ENCODE measurements at places on chromosomes 16 and 17.
A peak's percentile ranks its signal among the peaks of the same experiment; 100 is the strongest.

DNA sequence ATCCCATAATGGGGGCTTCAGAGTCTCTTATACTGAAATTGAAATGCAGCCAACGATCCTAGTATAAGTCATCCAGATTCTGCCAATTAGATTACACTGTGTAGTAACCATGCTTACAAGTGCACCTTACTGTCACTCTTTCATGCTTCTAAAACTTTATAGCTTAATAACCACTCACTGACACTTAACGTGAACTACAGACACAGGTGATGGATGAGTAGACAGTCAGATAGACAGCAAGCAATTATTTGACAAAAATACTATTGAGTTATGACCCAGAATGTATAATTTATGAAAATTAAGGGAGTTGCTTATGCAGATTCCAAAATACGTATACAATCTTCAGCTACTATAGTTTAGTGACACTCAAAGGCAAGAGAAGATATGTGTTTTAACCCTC is 6.3 kb downstream of the CDH8 start:
- DNase-seq, result no peak

DNA sequence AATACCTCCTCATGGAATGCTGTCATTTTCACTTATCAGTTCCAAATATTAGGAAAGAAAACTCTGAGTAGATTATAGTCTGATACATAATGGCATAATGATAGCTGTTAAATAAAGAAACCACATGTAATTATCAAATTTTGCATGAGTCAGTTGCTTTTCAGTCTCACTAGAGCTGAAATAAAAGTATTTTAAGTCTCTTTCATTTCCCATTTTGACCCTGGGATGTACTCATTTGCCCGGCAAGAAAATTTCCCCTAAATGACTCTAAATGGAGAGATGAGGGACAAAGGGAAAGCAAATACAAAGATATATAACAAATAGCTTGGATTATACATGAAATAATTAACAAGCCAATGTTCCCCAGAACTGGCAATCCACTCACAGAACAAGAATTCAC is 47.9 kb upstream of the CPHXL start:
- DNase-seq, result no peak

DNA sequence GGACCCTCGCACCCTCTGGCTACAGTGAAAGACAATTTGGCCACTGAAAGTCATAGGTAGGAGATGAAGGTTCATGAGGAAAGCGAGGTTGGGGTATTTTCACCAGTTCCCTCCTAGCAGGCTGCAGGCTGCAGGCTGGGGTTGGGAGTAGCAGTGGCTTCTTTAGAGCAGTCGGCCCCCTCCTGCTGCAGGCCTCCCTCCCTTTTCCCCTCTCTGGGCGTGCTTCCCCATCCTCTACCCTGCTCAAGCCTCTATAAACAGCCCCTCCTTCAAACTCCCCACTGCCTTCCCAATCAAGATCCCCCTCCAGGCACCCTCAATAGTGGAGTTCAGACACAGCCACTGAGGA is 41.8 kb downstream of the GAS7 start:
- DNase-seq, result no peak

DNA sequence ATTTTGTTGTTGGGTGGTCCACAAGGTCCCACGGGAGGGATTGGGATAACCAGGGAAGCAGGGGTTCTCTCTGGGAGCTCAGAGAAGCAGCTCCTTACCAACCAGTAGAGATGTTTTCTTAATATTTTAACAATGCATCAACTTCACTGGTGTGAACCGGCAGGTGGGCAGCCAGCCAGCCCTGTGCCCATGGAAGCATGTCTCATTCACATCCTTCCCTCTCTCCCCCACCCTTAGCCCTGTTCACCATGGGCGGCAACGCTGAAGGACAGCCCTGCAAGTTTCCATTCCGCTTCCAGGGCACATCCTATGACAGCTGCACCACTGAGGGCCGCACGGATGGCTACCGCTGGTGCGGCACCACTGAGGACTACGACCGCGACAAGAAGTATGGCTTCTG is 9.3 kb downstream of the MMP2 start:
- DNase-seq, result no peak

DNA sequence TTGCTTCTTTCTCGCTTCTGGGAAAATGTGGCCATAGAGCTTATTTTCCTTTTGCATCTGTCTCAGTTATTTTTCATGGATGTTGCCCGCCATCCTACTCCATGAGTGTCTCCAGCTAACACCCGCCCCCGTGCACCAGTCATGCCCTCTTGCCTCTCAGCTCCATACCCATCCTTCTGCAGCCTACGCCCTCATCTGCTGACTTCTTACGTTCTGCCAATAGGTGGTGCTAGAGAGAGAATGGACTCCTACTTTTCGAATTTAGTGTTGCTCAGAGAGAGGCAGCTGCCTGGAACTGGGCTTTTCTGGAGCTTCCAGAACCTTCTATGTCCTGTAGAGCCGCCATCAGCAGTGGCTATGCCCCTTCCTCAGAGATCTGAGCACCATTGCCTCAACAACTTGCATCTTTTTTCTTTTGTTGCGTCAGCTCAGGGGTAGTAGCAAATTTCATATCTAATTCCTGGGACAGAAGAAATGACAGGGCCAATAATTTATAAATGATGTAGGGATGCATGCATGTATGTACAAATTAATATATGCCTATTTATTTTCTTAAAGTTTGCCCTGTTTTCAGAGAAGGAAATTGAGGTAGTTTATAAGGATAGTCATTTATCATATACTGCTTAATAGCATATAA is 119.7 kb upstream of the MYOCD start:
- DNase-seq, result peak; percentile 2

DNA sequence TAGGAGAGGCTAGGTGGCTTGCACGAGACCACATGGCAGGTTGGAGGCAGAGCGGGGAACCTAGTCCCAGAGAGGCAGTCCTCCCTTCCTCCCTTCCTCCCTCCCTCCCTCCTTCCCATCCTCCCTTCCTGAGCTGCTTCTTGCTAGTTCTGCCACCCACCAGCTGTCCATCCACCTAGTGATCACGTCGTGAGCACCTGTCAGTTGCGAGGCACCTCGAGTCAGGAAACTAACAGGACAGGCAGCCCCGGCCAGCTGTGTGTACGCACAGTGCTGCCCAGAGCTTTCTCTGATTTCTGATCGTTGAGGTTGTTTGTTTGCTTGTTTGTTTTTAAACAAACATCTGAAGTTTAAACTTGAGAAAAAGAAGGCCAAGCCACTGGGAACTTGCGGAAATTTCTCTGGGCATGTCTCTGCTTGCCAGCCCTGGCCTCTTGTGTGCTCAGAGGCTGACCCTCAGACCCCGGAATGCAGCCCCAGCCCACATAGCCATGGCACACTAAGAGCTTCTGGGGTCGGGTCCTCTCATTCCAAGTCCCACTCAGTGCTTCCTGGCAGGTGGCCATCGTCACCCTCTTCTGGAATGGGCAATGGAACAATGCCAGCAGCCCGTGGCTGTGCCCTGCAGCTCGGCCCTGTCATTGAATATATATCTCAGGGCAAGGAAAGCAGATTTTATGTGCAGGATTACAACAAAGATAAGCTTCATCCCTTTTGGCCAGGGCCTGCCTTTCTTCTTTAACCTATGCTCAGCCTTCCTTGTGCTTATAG is 174.0 kb downstream of the KATNIP start:
- peak; percentile 29 for DNase-seq

GRCh38 chr16:17496891-17497290 is 26.1 kb upstream of the XYLT1 start:
- DNase-seq, result no peak

DNA sequence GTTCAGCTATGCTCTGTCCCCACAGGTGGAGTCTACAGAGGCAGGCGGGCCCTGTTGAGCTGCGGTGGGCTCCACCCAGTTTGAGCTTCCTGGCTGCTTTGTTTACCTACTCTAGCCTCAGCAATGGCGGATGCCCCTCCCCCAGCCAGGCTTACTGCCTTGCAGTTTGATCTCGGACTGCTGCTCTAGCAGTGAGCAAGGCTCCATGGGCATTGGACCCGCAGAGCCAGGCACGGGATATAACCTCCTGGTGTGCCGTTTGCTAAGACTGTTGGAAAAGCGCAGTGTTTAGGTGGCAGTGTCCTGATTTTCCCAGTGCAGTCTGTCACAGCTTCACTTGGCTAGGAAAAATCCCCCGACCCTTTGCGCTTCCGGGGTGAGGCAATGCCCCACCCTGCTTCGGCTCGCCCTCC is 89.1 kb downstream of the BCAS3 start:
- DNase-seq, result no peak

GRCh38 chr16:15919331-15919730 is 30.1 kb upstream of the ABCC1 start:
- DNase-seq, result no peak

- DNase-seq, result no peak
These were observed 9.6 kb downstream of the ERBB2 start for GRCh38 chr17:39709319-39709997.

DNA sequence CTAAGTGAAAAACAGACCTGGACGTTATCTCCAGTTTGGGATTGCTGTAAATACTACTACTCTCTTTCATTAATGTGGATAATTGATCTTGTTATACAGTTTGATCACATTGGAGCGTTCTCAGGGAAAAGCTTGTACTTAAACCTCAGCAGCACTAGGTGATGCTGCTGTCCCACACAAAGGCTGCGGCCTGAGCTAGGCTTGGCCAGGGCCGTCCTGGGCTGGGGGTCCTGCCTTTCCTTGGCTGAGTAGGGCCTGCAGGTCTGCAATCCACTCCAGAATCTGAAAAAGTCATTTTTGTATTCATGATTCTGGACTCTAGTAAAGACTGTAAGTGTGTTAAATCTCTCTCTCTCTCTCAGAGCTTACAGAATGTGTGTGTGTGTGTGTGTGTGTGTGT is 23.7 kb upstream of the PMFBP1 start:
- no peak for DNase-seq

DNA sequence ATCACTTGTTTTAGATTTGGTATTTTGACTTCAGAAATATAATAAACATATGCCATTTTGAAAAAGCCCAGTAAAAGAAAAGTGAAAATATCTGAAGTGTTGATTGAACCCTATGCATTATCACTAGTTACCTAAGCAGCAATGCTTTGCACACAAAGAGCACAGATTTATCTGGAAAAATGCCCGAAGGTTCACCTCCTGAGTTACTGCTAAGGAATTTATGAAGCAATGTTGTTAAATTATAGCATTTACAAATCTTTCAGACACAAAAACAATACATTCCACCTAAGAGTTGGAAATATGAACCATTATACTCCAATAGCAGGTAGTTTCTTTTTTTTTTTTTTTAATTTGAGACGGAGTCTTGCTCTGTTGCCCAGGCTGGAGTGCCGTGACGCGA is 38.9 kb upstream of the GHDC start:
- DNase-seq, result no peak

GRCh38 chr16:86597880-86598606 is 19.7 kb downstream of the FOXL1 start:
- DNase-seq, result no peak

DNA sequence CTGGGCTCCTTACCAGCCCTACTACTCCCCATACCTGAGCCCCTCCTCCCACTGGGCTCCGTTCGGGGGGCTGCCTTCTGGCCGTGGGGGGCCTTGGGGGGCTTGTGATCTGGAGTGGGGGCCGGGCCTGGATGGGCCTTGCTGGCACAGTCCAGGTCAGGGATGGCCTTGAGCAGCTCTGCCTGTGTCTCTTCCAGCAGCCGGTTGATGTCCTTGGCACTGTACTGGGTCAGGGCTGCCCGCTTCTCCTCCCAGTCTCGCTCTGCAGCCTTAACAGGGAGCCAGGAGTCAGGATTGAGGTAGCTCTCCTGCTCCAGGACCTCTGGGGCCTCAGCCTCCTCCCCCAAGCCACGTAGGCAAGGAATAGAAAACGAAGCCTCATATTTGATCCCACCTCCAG is 54.6 kb downstream of the SRCIN1 start:
- no peak for DNase-seq

DNA sequence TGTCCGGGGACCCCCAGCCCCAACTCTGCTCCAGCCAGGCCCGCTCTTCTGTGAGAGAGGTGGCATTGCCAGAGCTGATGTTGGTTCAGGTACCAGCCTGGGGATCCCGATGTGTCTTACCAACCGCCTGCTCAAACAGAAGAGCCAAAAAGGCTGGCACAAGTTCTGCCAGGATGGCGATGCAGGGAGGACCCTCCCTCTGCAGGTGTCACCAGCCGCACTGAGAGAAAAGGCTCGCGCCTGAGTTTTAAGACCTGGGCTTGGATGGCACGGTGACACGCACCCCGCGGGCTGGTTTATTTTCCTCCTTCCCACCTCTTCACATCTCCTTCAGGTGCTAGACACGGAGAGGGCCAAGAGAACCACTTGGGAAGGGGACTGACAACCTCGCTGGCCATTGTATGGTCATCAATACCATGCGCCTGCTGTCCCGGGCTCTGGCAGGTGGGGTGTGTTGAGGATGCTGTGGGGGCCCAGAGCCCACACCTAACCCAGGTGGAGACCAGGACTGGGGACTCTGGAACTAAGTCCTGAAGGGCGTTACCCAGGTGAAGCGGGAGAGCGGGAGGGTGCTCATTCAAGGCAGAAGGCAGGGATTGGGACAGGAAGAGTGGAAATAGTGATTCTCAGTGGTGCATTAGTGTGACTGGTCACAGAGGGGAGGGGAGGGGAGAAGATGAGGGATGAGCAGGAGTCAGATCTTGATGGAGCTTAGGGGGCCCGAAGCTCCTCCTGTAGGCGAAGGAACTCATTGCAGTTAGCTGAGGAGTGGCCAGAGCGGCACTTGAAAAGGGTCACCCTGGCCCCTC is 16.3 kb downstream of the FOXJ1 start:
- no peak for DNase-seq

DNA sequence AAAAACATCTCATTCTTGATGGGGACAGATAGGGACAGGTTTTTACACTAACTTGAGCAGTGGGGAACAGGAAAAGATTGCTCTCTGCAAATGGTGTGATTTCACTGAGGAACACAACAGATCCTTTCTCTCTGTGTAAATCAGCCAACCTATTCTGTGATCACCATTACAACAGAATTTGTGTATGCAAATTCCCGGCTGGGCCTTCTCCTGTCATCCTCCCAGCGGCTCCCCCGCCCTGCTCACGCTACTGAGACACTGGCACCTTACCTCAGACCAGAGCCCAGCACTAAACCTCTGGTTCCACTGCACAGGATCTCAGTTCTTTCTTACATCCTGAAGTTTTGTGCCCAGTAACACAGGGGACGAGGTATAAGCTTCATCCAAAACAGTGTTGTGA is 97.0 kb upstream of the FA2H start:
- no peak for DNase-seq

- no peak for DNase-seq
These were observed 159.1 kb downstream of the PRKCA start for GRCh38 chr17:66461343-66461995.

GRCh38 chr16:70751593-70751992 is 49.4 kb downstream of the VAC14 start:
- DNase-seq, result no peak

- no peak for DNase-seq
These were observed 395.8 kb downstream of the NPIPA8 start for GRCh38 chr16:17940584-17941364.

GRCh38 chr17:35073183-35073790 is 9.8 kb upstream of the RFFL start:
- no peak for DNase-seq

DNA sequence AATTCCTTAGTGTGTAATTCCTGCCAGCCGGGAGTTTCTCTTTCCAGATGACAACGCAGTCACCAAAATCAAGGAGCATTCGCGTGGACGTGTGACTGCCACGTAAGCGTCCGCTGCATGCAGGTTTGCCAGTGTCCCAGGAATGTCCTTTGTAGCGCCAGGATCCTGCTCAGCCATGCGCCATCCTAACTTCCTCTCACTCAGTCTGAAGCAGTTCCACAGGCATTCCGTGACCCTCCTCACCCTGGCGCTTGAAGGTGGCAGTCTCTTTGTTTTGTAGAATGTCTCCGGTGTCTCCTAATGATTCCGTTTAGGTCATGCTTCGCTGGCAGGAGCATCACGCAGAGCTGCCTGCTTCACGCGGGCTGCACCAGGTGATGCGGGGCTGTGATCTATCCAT is 88.6 kb downstream of the RPTOR start:
- no peak for DNase-seq

GRCh38 chr17:76384987-76385891 is 830 bp downstream of the SPHK1 start:
- DNase-seq, result no peak

Measured in NCI-H2171 (cell line).